ENCODE measurements at places on chromosomes 6 and 20.

DNA sequence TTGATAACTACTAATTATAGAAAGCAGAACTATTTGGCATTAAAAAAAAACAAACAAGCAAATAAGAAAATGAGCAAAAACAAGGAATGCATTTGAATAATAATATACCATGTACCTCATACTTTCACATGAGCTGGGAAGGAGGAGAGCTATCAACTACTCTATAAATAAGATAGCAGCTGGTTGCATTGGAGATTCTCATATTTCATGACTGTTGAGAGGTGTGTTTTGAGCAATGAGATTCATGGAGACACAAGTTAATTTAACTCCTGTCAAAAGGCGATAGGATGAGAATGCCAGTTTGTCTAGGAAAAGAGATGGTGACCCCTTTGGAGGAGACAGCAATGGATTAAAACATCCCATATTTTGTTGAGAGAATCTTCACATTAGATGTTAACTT is 348.8 kb upstream of the SPTLC3 start:
- H3K36me3 ChIP-seq: no peaks in the 10 kb centered on the region
- DNase-seq: no peak
- no peak overlapping the region for H3K27ac ChIP-seq
- H3K27me3 ChIP-seq: no peaks in the 10 kb centered on the region

DNA sequence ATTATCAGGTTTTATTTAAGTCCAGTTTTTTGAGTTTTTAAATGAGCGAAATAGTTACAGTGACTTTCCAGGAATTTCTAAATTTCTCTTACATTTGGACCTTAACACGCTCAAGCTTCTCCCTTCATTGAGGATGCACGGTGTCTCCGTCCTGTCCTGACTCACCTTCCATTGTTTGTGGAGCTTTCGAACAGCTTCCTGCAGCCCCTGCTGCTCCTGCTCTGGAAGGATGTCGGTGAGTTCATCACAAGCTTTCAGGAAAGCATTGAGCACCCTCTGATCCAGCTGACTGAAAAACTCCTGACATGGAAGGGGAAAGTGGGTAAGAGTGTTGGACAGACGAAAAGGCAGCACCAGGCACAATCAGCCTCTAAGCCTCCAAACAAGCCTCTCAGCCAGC is 183.7 kb downstream of the SYNE1 start:
- H3K27me3 ChIP-seq: no peaks in the 10 kb centered on the region
- no peak for DNase-seq
- no peak overlapping the region for H3K27ac ChIP-seq
- H3K36me3 ChIP-seq: no peaks in the 10 kb centered on the region

DNA sequence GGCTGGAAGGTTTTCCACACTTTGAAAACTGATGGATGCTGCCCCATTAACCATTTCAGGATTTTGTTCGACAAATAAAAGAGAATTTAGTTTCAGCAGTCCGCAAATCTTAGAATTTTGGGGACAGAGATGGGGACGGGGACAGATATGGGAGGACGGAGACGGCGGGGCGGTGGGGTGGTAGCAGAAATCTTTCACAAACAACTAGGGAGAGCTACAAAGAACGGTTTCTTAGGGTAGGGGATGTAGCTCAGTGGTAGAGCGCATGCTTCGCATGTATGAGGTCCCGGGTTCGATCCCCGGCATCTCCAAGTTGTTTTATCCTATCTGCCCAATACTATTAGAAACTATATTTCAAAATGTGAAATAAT is 15.1 kb downstream of the HMGN4 start:
- peak; percentile 83 for DNase-seq
- peaks cover 3% of the 10 kb centered on the region for H3K4me1 ChIP-seq
- H3K36me3 ChIP-seq: no peaks in the 10 kb centered on the region

GRCh38 chr6:158061709-158062461 is 80.2 kb downstream of the SYNJ2 start:
- H3K27me3 ChIP-seq: no peaks in the 10 kb centered on the region
- no peak overlapping the region for H3K4me3 ChIP-seq
- peaks cover 11% of the 10 kb centered on the region for H3K4me1 ChIP-seq

DNA sequence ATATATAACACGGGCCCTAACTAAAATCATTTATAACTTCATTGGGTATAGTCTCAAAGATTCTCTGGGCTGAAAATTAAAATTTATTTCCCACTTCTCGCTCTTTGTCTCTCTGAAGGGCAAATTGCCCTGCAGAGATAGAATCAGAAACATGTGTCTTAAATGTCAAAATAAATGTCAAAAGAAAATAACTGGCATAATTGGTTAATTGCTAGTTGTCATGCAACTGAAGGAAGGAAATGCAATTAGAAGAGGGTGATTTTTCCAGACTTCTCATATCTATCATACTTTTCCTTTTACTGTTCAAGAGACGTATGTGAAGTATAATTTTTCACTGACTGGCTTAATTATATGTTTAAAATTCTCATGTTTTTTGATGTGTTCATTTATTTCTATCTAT is 80.3 kb upstream of the HMGCLL1 start:
- H3K36me3 ChIP-seq: no peaks in the 10 kb centered on the region
- H3K4me3 ChIP-seq: no peak overlapping the region
- H3K4me1 ChIP-seq: no peaks in the 10 kb centered on the region

DNA sequence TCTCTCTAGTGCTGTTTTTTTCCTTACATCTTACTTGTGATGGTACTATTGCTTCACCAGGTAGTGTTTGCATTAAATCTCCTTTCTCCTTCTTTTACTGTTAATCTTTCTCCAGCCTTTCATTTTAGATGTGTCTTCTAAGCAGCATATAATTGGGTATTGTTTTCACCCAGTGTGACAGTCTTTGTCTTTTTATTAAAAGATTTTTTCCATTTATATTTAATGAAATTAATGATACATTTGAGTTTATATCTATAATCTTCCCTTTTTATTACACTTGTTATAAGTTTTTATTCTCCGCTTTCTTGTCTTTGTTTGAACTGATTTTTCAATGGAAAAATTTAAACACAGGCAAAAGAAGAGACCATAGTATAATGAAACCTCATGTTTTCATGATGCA is 8.7 kb downstream of the COL20A1 start:
- no peak overlapping the region for H3K27ac ChIP-seq
- H3K36me3 ChIP-seq: no peaks in the 10 kb centered on the region
- H3K4me3 ChIP-seq: no peak overlapping the region
- H3K27me3 ChIP-seq: peaks cover 4% of the 10 kb centered on the region
- DNase-seq: no peak

GRCh38 chr20:3251806-3252205 is 12.8 kb upstream of the SLC4A11 start:
- no peaks in the 10 kb centered on the region for H3K27me3 ChIP-seq
- H3K36me3 ChIP-seq: no peaks in the 10 kb centered on the region
- H3K4me3 ChIP-seq: no peak overlapping the region
- no peak for DNase-seq
- no peak overlapping the region for H3K27ac ChIP-seq
- peaks cover 6% of the 10 kb centered on the region for H3K4me1 ChIP-seq

DNA sequence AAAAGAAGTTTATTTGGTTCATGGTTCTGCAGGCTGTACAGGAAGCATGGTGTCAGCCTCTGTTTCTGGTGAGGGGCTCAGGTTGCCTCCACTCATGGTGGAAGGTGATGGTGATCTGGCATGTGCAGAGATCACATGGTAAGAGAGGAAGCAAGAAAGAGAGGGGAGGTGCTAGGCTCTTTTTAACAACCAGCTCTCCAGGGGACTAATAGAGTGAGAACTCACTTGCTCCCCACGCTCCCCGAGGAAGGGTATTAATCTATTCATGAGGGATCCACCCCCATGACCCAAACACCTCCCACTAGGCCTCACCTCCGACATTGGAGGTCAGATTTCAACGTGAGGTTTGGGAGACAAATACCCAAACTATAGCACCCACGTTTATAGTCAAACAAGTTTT is 4.0 kb upstream of the GJB7 start:
- no peak for DNase-seq
- no peaks in the 10 kb centered on the region for H3K36me3 ChIP-seq
- H3K4me1 ChIP-seq: no peaks in the 10 kb centered on the region
- H3K4me3 ChIP-seq: no peak overlapping the region
- H3K27ac ChIP-seq: no peak overlapping the region

DNA sequence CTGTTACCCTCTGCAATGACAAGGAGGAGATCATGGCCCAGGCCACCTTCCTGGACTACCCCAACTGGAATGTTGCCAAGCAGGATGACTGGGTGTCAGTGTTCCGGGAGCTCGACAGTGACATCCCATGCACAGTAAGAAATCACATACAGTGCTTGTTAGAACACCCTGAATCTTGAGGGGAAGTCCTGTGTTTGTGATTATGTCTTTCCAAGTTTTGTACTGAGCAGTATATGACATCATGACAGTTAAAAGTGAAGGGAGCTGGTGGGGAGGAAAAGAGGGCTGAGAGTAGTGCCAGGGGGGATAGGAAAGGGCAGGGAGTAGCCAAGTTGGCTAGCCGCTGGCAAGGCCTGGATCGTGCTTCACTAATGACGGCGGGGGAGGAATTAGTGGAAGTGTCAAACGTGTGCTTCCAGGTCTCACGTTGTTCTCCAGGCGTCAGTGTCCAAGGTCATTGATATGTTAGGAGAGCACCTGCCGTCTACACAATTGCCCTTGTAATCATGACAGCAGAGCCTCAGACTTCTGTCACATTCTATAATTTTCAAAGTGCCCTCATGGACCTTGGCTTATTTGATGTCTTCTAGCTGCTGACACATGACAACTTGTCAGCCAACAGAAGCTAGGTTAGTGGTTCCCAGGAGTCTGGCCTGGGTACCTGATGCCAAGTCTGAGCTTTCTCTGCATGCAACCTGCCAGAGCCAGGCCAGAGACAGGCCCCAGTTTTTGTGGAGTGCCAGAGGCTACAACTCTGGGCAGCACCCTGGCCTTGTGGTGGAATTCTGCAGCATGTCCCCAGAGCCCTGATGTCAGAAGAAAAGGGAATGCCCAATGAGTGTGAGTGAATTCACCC is 18.8 kb downstream of the CFAP61 start:
- no peaks in the 10 kb centered on the region for H3K27me3 ChIP-seq
- DNase-seq: no peak
- H3K4me1 ChIP-seq: no peaks in the 10 kb centered on the region

GRCh38 chr20:10864076-10864672 is 190.4 kb upstream of the JAG1 start:
- no peak for DNase-seq
- H3K27ac ChIP-seq: no peak overlapping the region

GRCh38 chr20:41509316-41510200 is 108.6 kb downstream of the CHD6 start:
- H3K4me3 ChIP-seq: no peak overlapping the region
- peaks cover 8% of the 10 kb centered on the region for H3K4me1 ChIP-seq
- DNase-seq: no peak
- no peak overlapping the region for H3K27ac ChIP-seq
- H3K27me3 ChIP-seq: no peaks in the 10 kb centered on the region

DNA sequence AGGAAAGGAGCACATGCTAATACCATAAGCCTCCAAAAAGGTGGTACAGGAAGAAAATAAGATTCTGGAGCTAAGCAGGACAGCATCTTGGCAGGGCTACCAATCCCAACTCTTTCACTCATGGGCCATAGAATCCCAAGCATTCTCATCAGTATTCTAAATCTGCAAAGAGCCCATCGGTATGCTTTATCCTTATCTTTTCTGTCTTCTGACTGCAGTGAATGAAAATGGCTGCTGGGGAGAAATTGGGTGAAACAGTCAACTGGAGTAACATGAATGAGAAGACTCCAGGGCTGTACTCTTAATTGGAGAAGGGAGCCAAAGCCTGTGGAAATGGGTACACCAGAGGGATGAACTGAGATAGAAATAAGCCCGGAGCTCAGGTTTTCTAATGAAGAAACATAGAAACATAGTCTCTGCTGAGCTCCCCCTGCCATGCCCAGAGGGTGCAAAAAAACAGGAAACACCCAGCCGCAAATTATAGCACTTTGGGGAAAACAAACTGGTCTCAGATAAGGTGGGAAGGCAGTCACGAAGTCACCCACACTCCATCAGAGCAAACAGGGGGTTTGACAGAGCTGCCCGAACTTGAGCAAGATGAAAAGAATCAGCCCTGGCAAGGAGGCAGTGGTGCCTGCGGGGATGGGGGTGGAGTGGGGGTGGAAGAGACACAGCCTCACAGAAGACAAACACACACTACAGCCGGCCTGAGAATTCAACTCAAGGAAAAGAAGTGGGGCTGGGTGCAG is 35.4 kb upstream of the E2F3 start:
- H3K4me1 ChIP-seq: no peaks in the 10 kb centered on the region
- no peak for DNase-seq
- no peaks in the 10 kb centered on the region for H3K36me3 ChIP-seq
- no peak overlapping the region for H3K27ac ChIP-seq
- no peak overlapping the region for H3K4me3 ChIP-seq

GRCh38 chr20:53957451-53958172 is 112.8 kb downstream of the BCAS1 start:
- no peak overlapping the region for H3K4me3 ChIP-seq
- peaks cover 2% of the 10 kb centered on the region for H3K4me1 ChIP-seq
- H3K36me3 ChIP-seq: no peaks in the 10 kb centered on the region
- no peak for DNase-seq
- H3K27ac ChIP-seq: no peak overlapping the region
- H3K27me3 ChIP-seq: no peaks in the 10 kb centered on the region

DNA sequence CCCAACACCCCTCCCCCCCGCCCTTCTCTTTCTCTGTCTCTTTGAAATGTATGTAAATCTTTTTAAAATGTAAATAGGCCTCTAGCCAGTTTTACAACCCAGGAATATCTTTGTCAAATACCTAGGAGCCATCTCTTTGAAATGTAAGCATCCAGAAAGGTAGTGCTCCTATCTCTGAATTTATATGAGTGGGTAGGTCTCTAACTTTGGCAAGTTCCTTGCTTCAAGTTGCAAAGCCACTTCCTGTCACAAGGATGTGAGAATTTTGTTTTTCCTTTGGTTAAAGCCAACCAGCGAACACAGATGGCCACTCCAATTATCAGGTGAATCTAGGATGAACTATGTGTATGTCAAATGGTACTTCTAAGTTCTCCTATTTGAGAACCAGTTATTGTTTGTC is 6.2 kb upstream of the DEFB132 start:
- H3K27ac ChIP-seq: no peak overlapping the region
- no peak overlapping the region for H3K4me3 ChIP-seq
- DNase-seq: no peak
